Activated B cell treated with CpG ODN at 0.5 μM for 24 hours (primary cell): ENCODE measurements at places on chromosomes 3 and 15. TPM values are rescaled to one million over a fixed set of nuclear protein-coding genes. Genes with fewer than 3 reads are reported as not detected.

Gene TEX55
- total RNA-seq = not detected in 2 replicates

Gene INSYN1
- not detected in 2 replicates for total RNA-seq

Gene CIB2
- total RNA-seq = 3.5 and 3.7 TPM in 2 replicates

Gene SCN11A
- total RNA-seq = 0.16 and 0.20 TPM in 2 replicates

Gene CLDN16
- total RNA-seq = not detected in 2 replicates

DNA sequence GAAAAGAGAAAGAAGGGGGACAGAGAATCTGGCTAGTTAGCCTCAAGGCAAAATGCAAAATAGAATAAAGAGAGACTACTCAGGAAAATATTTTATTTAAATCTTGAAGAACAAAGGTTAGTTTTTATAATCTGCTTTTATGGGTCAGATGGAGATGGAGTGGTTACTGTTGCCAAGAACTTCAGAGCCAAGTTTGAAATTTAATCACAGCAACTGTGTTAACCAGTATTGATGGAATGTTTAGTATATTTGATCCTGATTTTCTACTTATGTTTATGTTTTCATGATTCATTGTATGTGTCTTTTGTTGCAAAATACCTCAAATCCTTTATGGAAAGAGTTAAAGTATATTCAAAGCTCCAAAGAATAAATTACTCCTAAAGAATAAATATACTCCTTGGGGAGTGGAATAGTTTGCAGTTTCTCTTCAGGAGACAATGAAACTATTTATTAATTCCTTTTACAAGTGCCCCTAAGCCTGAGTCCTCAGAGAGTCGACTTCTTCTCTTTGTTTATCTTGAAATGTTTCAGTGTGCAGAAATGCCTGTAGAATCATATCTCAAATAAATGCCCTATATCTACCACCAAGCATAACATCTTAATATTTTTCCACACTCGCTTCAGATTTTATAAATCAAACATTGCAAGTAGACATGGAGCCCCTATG lies 60.9 kb upstream of the THSD4 start:
- H3K27me3 ChIP-seq = peaks cover 4% of the 10 kb centered on the region
- H3K4me1 ChIP-seq = no peaks in the 10 kb centered on the region
- H3K4me3 ChIP-seq = no peak overlapping the region
- no peak for DNase-seq

DNA sequence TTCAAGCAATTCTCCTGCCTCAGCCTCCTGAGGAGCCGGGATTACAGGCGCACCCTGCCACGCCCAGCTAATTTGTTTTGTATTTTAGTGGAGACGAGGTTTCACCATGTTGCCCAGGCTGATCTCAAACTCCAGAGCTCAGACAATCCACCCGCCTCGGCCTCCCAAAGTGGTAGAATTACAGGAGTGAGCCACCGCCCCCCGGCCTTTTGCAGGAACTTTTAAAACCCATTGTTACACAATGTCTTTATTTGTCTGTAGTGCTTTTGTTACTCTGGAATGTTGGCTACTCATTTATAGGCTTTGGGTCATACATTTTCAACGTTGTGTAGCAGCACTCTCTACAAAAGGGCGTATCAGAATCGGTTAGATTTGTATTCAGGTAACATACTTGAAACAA lies 499.1 kb downstream of the ROBO2 start:
- H3K27me3 ChIP-seq = no peaks in the 10 kb centered on the region
- no peaks in the 10 kb centered on the region for H3K4me1 ChIP-seq
- no peaks in the 10 kb centered on the region for H3K36me3 ChIP-seq
- no peak overlapping the region for H3K27ac ChIP-seq

- H3K4me3 ChIP-seq = no peak overlapping the region
- no peaks in the 10 kb centered on the region for H3K4me1 ChIP-seq
- H3K36me3 ChIP-seq = no peaks in the 10 kb centered on the region
- no peak for DNase-seq
- H3K27me3 ChIP-seq = no peaks in the 10 kb centered on the region
Observed at GRCh38 chr15:23897531-23897930, 210.4 kb upstream of the NDN start.

- H3K36me3 ChIP-seq = no peaks in the 10 kb centered on the region
- H3K4me3 ChIP-seq = no peak overlapping the region
- no peak for DNase-seq
- no peak overlapping the region for H3K27ac ChIP-seq
Observed at GRCh38 chr3:28586325-28586724, 237.7 kb upstream of the AZI2 start.

DNA sequence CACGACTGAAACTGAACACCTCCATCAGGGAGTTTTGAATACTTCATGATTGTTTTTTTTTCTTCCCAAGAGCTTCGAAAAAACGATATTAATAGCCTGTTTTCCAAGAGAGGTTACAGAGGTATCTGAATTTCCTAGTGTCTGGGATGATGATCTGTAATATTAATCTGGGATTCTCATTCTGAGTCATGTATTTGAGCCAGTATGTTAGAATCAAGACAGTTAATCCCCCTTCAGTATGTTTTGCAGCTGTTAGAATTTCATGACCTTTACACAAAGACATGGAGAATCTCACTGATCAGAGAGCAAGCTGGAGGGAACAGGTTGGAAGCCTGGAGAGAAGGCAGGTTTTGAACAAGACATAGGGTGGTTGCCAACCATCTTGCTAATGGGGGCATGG lies 234.5 kb upstream of the GAP43 start:
- H3K4me1 ChIP-seq = no peaks in the 10 kb centered on the region
- H3K36me3 ChIP-seq = no peaks in the 10 kb centered on the region
- H3K27me3 ChIP-seq = peaks cover 2% of the 10 kb centered on the region
